ENCODE measurements at places on chromosomes 3 and 15.
A peak's percentile ranks its signal among the peaks of the same experiment; 100 is the strongest.

GRCh38 chr3:187839422-187839821, 94.2 kb upstream of the BCL6 start:
- no peak for DNase-seq

DNA sequence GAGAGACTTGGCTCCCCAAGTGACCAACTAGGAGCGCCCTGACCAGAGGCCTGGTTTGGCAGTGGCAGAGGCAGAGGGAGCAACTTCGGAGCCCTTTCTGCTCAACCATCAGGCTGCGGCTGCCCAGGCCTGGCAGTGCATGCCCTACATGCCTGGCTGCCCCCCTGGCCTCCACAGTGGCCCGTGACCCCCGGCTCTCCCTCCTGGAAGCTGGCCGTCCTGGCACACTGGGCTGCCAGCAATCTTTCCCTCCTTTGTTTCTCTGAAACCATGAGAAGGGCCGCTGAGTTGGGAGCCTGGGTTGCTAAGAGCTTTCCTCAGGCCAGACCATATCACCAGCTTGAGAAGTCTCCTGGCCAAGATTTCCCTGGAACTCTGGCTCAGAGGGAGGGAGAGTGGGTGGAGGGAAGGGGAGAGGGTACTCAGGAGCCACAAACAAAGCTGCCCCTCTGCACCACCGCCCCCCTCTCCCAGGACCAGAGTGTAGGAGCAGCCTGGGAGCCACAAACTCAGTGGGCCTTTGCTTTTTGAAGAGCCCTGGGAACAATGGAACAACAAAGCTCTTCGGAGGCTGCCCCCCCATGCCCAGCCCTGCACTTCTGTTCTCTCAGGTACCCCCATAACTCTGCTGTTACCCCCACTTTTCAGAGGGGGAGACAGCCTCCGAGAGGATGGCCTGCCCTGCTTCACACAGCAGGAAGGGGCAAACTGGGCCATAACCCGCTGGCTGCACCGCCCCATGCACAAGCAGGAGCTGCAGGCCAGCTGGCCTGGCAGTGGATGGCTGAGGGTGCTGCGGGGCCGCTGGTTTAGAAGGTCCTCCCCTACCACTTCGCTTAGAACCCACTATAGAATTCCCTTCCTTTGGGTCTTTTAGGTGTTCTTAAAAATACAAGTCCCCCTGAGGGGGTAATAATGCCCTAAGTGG, 11.3 kb downstream of the CORO2B start:
- DNase-seq = no peak

GRCh38 chr3:17023006-17023664, 138.4 kb downstream of the PLCL2 start:
- DNase-seq = no peak

- peak; percentile 89 for DNase-seq
Measured at GRCh38 chr3:178084938-178085816, 451.1 kb upstream of the KCNMB2 start.

DNA sequence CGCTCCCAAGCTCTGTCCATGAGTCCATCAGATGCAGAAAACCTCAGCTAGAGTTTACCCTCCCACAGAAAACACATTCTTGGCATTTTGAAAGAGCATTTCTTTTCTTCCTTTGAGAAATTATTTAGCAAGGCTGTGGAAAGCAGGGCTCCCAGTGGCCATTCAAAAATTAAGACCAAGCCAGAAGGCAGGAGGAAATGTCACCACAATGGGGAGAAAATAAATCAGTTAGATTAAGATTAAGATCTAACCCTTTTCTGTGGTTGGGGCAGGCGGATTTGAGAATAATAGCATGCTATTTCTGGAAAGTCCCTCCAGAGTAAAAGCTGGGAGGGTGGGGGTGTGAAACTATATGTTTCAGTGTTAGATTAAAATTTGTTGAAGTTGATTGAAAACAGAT, 20.2 kb downstream of the LRIG1 start:
- no peak for DNase-seq

GRCh38 chr3:155428563-155428962, 135.1 kb upstream of the STRIT1 start:
- no peak for DNase-seq

DNA sequence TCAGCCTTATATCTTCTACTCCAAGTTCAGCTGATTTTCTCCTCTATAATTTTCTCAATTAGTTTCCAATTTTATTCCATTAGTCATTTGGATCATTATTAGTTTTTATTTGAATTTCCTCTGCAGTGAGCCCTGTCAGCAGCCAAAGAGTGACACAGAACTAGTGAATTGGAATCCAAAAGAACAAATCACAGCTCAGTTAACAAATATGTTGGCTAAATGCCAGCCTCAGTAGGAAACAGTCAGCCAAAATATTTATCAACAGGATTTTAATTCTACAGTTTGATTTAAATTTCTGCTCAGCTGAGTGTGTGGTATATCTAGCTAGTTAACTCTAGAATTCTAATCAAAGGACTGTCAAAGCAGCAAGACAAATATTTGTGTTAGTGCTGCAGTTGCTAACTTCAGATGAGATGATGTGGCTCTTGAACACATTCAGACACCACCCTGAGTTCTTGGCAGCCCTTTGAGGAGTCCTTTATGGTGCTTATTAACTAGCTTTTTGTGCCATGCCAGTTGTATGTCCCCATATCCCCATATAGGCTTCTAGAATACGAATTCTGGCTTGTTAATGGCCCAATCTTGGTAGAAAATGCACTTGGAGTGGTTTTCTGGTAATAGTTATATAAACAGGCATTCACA, 194.5 kb downstream of the CPNE4 start:
- DNase-seq = no peak

DNA sequence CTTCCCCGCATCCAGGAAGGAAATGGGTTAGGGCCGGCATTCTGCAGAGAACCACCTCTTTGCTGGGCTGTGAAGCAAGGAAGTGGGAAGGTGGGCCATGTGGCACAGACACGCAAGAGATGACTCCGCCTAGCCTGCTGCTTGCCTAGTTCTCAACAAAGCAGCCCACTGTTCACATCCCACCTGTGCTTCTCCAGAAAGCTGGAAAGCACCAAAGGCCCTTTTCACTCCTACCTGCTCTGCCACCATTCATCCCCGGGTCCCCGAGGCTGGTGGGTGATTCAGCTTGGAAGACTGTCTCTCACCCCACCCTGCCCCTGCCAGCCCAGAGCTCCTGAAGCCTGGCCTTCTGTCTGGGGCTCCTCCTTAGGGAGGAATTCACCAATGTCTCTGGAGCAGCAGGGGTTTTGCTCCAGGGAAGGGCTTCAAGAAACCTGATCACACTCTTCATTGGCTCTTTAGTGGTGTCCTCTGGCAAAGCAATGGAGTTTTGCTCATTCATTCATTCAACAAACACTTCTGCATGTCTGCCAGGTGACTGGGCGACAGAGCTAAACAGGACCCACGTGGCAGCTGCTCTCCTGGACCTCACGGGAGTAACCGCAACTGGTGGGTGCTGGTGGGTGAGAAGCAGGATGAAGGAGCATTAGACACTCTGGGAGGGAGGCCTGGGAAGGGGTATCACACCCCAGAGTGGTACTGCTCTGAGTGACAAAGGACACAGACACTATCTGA, 145.4 kb upstream of the TLE3 start:
- DNase-seq = no peak

DNA sequence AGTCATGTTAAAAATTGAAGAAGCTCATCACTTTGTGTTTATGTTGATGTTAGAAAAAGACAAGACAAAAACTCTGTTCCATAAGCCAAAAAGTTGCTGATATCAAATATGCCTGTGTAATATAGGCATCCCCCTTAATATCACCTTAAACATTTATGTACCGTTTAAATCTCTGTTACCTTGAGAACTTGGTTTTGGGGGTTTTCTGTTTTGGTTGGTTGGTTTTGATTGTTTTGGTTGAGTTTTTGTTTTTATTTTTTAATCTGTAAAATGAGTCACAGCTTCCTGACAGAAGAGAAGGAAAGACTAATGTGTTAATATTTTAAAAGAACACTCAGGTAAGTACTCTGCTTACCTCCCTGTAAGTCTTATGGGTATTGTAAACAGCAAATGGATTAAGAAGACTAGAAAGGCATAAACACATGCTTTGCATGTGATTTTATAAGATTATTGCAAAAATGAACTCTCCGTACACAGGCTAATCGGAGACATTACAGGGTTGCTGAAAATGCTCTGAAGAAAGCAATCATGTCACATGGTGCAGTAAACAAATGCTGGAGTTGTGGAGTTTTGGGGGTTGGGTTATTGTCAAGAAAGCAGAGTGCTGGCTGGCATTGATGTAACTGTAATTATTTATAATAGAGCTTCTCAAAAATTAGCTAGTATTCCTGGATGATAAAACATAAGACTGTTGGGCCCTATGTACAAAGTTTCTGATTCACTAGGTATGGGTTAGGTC, 69.5 kb upstream of the MBNL1 start:
- no peak for DNase-seq

DNA sequence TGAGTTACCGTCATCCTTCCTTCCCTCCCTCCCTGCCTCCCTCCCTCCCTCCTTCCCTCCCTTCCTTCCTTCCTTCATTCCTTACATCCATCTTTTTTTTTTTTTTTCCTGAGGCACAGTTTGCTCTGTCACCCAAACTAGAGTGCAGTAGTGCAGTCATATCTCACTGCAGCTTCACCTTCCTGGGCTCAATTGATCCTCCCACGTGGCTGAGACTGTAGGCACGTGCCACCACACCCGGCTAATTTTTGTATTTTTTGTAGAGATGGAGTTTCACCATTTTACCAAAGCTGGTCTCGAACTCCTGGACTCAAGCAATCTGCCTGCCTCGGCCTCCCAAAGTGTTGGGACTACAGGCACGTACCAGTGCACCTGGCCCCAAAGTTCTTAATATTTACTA, 25.8 kb downstream of the USP3 start:
- no peak for DNase-seq

DNA sequence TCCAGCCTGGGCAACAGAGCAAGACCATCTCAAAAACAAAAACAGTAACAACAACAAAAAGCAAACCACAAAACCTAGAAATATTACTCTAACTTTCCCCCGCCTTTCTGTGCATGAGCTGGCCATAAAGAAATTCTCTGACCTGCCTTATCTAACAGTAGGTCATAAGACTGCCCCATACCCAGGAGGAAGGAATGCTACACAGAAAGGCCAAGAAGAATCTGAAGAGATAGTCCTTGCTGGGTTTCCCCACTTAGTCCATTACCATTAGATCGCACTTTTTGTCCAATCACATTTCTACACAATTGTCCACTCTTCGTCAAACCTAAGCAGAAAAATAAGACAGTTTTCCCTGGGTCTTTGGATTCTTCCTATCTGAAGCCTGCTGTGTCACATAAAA, 23.5 kb downstream of the CIAO2A start:
- no peak for DNase-seq

- no peak for DNase-seq
Measured at GRCh38 chr3:43055393-43055792, 50.5 kb downstream of the POMGNT2 start.
